ENCODE measurements at places on chromosomes 1 and 21.

GRCh38 chr21:46153247-46154154, 1.9 kb downstream of the FTCD start:
- DNase-seq, result peak; percentile 7

- no peak for DNase-seq
Measured at GRCh38 chr1:62588000-62588399, 9.3 kb upstream of the ANGPTL3 start.

GRCh38 chr1:56836359-56836758, 17.2 kb upstream of the FYB2 start:
- no peak for DNase-seq

DNA sequence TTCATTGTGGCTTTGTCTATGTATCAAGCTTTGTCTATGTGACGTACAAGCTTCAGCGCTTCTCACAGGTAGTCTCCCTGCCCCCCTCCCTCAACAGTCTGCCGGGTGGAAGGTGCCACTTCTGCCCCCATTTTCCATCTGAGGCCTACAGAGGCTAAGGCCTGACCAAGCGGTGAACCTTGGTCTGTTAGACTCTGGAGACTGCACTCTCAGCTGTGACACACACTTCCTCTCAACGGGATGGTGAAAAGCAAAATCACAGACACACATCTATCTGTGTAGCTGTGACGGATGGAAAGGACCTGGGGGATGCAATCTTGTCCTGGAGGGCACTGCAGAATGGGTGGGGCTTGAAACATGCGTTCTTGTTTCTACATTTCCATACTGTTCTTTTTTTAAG, 152.9 kb upstream of the EDN2 start:
- no peak for DNase-seq

GRCh38 chr1:204376919-204377799, 17.4 kb upstream of the PLEKHA6 start:
- no peak for DNase-seq

Data from ascending aorta (tissue), 2 donors.